Psoas muscle (tissue), 8 donors: ENCODE measurements at places on chromosomes 6 and 20. TPM values are rescaled to one million over a fixed set of nuclear protein-coding genes. Genes with fewer than 3 reads are reported as not detected.

GRCh38 chr6:46781478-46782378, 11.5 kb upstream of the MEP1A start:
- DNase-seq, result no peak

DNA sequence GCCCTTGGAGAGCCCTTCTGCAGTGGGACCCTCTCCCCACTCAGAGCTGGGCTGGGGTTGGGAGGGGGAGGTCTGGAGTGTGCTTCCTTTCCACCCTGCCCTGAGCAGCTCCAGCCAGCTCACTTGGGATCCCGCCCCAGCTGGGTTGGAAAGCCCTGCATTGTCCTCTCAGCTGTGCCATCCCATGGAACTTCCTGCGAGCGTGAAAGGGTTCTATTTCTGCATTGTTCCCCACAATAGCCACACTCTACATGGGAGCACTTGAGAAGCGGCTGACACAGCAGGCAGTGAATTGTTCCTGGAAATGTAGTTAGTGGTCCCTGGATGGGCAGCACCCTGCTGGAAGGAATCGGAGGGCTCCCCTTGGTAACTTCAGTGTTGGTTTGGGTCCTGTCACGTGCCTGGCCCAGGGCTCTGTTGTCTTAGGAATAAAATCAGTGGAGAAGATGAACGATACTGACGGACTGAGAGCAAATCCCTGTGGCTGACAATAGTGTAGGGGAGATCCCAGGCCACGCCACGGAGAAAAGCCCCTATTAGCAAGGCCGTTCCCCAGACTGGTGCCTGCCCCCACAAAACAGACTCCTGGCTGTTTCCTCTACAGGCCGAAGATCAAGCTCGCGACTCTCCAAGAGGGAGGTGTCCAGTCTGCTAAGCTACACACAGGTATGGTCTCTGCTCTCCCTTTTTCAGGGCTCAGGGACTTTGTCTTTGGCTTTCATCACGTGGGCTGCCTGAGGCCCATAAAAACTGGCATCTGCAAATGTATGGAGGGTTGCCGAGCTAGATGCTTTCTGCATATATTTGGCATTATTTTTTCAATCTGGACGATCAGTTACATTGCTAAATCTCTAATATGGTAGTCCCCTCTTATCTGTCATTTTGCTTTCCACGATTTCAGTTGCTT, 18.8 kb downstream of the DNMT3B start:
- DNase-seq, result no peak

DNA sequence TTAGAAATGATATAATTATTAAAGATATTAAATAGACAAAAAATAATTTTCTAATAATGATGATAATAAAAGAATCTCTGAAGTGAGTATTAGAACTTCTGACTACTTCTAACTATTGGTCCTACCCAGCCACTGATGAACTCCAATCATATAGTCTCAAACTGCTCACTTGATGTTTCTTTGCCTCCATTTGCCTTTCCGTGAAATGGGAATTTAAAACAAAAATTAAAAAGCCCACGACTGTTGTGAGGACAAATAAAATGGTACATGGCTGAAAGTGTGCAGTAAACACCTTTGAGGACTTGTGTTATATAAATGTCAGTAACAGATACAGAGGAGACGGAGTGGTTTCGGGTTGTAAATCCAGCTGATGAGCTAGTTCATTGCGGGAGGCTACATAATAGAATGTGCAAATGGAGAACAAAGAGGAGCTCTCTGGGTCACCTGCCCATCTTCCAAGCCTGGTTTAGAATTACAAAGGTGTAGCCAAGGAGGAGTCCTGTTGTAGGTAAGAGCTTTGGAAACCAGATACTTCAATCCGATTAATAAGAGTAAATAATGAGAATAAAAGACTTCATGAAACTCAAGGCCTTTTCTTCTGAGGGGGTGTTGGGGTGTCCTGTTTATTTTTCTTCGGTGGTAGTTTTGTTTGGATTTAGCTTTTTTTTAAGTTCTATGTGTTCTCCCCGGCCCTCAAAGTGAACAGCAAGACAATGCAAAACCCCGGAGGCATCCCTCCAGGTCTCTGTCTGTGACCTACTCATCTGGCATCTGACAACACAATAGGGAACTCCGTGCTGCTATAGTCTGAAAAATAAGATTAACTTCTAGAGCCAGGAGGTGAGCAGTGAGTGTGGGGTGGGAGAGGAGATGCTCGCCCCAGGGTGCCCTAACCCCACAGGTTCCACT, 4.4 kb upstream of the PXDC1 start:
- no peak for DNase-seq

GRCh38 chr6:34912715-34913464, 23.8 kb downstream of the ANKS1A start:
- DNase-seq, result no peak

DNA sequence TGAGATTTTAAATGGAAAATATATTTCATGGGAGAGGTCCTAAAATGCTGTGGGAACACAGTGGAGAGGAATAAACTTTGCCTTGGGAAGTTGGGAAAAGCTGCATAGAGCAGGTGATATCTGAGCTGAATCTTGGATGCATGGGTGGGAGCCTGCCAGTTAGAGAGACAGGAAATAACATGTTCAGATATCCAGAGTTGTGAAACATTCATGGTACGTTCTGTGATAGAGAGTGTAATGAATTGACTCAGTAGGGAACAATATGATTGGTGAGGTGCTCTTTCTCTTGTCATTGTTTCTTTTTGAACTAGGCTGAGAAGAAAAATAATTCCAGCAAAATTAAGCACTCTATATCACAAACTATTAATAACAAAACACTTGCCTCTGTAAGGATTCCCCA, 72.8 kb downstream of the RPS12 start:
- no peak for DNase-seq

GRCh38 chr20:24507182-24507853, 37.9 kb downstream of the SYNDIG1 start:
- no peak for DNase-seq

- no peak for DNase-seq
These were observed 13.0 kb downstream of the UBE2J1 start for GRCh38 chr6:89339565-89339964.

DNA sequence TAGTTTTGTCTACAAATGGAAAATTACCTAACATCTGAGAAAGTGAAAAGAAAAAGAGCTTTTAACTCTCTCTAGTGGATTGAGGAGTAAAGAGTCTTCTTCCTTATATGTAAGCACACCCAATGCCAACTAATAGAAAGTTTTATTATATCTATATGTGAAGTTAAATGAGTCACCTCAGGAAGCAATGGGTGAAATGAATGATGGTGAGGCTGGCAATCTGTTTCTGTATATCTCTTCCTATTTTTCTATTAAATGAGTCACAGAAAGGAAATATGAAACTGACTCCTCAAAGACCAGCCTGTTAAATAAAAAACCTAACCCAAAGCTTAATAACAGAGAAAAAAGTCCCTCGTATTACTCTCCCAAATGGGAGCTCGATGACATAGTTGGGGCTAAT, 71.3 kb downstream of the OTOR start:
- DNase-seq, result no peak

DNA sequence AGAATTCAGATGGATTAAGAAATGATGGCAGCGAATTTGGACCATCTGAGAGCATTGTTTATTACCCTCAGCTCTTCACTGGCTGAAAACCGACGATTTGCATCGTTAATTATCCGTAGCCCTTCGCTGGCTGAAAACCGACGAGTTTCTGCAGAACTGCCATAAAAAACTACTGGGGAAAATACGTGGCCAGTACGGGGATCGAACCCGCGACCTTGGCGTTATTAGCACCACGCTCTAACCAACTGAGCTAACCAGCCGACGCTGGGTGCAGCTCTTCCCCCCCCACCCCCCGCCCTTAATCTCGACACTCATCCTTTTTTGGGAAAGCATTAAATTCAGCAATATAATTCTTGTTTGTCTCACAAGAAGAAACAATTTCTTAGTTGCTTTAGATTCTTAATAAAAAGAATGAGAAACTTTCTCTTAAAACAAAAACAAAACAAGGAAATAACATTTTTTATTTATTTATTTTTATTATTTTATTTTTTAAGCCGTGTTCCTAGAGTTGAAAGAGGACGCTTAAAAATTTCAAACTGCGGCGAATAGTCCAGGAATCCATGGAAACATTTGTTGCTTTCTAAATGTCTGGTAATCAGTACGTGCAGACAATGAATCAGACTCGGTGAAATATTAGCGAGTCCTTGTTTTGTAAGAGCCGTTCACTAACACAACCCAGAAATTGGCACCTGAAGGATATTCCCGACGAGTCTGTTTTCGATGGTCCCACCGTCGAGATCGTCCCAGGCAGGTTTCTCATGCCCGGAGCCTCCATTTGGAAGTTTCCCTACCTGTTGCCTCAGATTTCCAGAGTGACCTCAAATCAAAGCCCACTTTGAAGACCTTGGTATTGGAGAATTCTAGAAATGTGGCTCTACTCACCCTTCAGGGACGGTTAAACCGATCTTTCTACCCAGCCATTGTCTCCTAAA, 27.8 kb downstream of the PRSS16 start:
- no peak for DNase-seq

GRCh38 chr6:10071631-10072220, 343.1 kb downstream of the TFAP2A start:
- DNase-seq, result no peak

GRCh38 chr6:64945450-64945849, 761.6 kb downstream of the EYS start:
- DNase-seq, result no peak

- no peak for DNase-seq
These were observed 441.9 kb downstream of the CD109 start for GRCh38 chr6:74137911-74138310.

- no peak for DNase-seq
These were observed 150.8 kb downstream of the COL21A1 start for GRCh38 chr6:56096541-56096940.

DNA sequence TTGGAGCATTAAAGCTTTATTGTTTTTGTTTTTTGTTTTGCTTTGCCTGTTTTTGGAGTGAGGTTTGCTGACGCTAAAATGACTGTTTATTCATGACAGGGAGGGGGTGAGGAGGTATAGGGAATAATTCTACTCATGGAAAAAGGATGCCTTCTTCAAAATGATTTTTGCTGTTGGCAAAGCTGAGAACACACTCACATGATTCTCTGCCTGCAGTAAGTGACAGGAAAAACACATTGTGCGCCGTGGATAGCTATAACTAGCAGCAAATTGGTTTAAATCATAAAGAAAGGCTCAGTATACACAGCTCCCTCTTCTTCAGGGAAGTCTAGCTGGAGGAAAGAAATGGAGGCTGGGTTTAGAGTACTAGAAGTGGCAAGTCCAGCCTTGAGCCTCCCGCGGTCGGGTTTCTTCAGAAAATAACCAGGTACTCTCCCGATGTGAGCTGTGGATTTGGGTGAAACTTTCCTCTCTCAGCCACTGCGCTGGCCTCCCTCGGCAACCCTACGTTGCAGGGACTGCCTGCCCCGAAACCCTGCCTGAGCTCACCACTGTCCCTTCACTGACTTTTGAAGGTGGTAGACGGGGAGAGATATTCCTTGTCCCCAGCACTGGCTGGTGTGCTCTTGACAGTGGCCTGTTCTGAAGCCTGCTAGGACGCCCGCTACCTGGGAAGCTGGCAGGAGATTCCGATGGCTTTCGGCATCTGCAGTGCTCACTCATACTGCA, 278.2 kb downstream of the NRN1 start:
- DNase-seq, result no peak

DNA sequence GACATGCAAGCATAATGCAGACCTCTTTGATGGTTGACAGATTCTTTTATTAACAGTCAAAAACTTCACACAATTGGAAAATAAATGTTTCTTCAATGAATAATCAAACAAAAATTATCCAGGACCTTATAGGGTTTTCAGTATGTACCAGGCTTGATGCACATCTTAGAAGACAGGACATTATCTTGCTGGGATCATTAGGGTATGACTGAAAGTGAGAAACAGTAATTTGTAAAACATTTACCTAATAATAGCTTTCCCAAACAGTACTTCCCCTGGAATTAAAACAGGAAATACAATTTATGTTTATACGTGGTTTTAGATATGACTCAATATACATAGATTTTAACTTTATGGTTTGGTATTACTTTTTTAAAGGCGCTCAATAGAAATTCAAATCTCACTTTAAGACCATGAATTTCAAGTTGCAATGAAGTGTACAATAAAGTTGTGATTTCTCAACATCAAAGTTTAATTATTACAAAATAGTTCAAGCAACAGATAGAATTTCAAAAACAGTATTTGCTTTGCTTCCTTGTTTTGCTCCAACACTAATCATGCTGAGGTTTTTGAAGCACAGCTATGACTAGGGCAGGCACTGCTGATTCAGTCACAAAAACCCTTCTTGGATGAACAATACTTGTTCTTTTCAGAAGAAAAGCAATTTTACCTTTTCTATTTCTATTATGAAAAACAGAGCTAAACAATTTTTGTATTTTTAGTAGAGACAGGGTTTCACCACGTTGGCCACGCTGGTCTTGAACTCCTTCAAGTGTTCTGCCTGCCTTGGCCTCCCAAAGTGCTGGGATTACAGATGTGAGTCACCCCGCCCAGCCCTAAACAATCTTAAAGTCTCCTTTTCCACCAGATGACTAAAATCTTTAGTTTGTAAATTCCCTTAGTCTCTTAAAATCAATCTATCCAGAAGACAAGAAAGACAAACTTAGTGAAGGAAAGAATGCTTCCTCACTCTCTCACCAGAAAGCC, 13.7 kb downstream of the SOD2 start:
- DNase-seq, result no peak

DNA sequence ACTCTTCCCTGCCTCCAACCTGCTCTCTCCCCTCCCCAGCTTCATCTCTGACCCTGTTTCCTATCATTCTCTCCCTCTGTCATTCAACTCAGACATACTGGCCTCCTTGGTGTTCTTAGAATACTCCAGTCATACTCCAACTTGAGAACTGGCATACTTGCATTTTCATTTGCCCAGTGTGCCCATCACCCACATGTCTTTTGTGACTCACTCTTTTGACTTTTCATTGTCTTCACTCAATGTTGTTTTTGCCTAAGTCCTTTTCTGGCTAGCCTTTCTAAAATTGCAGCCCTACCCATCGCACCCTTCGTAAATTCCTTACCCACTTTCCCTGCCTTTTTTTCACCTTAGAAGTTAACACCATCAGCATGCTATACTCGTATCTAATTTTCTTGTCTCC, 77.0 kb upstream of the CD2AP start:
- no peak for DNase-seq

GRCh38 chr20:4152696-4153235, 137.4 kb upstream of the RNF24 start:
- no peak for DNase-seq

- DNase-seq, result no peak
These were observed 46.3 kb downstream of the GCNT2 start for GRCh38 chr6:10567256-10568026.

The PCK1 gene
- polyA plus RNA-seq, result 0.81 TPM

The COL19A1 gene
- 0.01 TPM for polyA plus RNA-seq

The VSX1 gene
- polyA plus RNA-seq, result 0.04 TPM

The FAM209A gene
- polyA plus RNA-seq, result not detected

The TFAP2B gene
- polyA plus RNA-seq, result not detected

The MYT1 gene
- polyA plus RNA-seq, result under 0.01 TPM

The FABP7 gene
- 31.3 TPM for polyA plus RNA-seq

The SLA2 gene
- 0.03 TPM for polyA plus RNA-seq

The COL12A1 gene
- 4.6 TPM for polyA plus RNA-seq
